ENCODE measurements at places on chromosomes 12 and 14. TPM values are rescaled to one million over a fixed set of nuclear protein-coding genes. Genes with fewer than 3 reads are reported as not detected.

The CD163L1 gene
- 6.1 TPM for total RNA-seq

The TMEM179 gene
- 0.72 TPM for total RNA-seq

The OLR1 gene
- total RNA-seq: 1.2 TPM

The MYO1H gene
- 0.51 TPM for total RNA-seq

The RASSF9 gene
- total RNA-seq: 4.3 TPM

The LTBR gene
- 34.5 TPM for total RNA-seq

The NRXN3 gene
- 2.9 TPM for total RNA-seq

The RD3L gene
- total RNA-seq: not detected

The FOXA1 gene
- total RNA-seq: 15.9 TPM

The CEP170B gene
- 5.7 TPM for total RNA-seq

The ALKBH1 gene
- 14.8 TPM for total RNA-seq

The MUCL1 gene
- not detected for total RNA-seq

The RIMBP2 gene
- total RNA-seq: 0.62 TPM

The SERPINA5 gene
- total RNA-seq: not detected

The KRT80 gene
- total RNA-seq: 10.3 TPM

The KRT7 gene
- 27.1 TPM for total RNA-seq

The RBP5 gene
- 1.8 TPM for total RNA-seq

The RGS6 gene
- 5.6 TPM for total RNA-seq

The DHH gene
- 9.0 TPM for total RNA-seq

The REP15 gene
- 3.0 TPM for total RNA-seq

The ACSM4 gene
- total RNA-seq: not detected

The GYS2 gene
- not detected for total RNA-seq

The TEP1 gene
- total RNA-seq: 13.3 TPM

The TCL1A gene
- 3.5 TPM for total RNA-seq

The PRICKLE1 gene
- total RNA-seq: 34.4 TPM

The HDAC7 gene
- total RNA-seq: 35.4 TPM

The TAS2R13 gene
- total RNA-seq: 3.2 TPM

The SENP1 gene
- 22.1 TPM for total RNA-seq

The DIO2 gene
- total RNA-seq: 71.7 TPM

The NTF3 gene
- total RNA-seq: 1.6 TPM

The LRCOL1 gene
- total RNA-seq: not detected

The TAS2R14 gene
- 9.1 TPM for total RNA-seq

The KRT6C gene
- total RNA-seq: 19.3 TPM

The KRT72 gene
- 0.21 TPM for total RNA-seq

The ADCY6 gene
- total RNA-seq: 45.7 TPM

The FAM90A1 gene
- not detected for total RNA-seq
